ENCODE measurements at places on chromosomes 16 and 17. TPM values are rescaled to one million over a fixed set of nuclear protein-coding genes. Genes with fewer than 3 reads are reported as not detected.

Gene WNK4
- 0.10 TPM for total RNA-seq

Gene SPNS2
- total RNA-seq, result 0.38 TPM

Gene SMIM22
- total RNA-seq, result not detected

Gene KRT9
- not detected for total RNA-seq

Gene PLA2G10
- not detected for total RNA-seq

Gene PRAC1
- not detected for total RNA-seq

Gene DNAH17
- total RNA-seq, result 0.29 TPM

Gene SOX15
- total RNA-seq, result 0.64 TPM

Gene CES1
- not detected for total RNA-seq

DNA sequence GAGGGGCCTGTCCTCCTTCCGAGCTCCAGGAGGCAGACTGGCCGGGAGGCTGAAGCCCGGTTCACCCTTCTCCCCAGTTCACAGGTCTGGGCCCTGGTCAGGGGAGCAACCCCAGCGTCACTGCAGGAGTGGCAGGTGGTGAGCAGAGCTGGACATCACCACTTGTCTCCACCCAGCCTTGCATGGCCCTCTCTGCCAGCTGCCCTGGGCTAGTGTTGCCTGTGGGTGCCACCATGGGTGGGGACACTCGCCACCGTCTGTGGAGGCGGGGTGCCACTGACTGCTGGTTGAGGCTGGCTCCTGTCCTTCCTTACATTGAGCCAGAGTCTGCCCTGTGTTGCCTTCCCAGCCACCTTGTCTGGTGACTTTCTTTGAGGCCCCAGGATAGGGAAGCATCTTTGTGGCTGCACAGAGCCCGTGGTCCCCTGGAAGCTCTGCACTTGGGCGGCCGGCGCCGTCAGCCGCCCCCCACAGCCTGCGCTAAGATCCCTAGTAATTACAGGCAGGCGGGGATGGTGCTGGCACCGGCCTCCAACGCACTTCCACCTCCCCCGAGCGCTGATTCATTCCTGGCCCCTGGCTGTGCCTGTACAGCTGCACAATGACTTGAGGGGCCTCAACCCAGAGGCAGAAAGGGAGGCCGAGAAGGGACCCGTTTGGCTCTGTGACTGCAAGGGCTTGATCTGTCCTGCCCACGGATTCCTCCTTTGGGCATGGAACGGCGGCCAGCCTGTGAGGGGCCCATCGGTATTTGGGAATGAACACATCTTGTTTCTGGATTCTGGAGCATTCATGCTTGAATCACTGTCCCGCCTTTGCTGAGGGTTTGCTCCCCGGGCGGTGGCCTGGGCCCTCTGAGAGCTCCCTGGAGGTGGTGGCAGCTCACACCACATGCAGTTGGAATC, 5.2 kb downstream of the BAIAP2 start:
- no peak for DNase-seq

DNA sequence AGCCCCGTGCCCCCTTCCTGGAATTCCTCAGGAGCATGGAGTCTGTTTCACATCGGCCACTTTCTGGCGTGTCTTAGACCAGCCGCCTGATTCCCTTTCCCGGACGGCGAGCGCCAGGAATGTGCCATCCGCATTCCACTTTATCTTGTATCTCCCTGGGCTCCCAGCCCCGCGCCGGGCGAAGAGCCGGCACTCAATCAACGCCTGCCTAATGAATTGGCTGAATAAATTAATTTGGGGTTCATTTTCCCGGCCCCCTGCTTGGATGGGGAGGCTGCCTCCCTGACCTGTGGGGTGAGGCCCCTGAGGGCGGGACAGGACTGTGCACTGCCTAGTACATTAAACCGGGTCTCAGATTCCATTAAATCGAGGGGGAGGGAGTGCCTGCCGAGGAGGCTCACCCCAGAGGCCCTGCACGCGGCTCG, 282.3 kb upstream of the TNRC6C start:
- DNase-seq, result no peak

DNA sequence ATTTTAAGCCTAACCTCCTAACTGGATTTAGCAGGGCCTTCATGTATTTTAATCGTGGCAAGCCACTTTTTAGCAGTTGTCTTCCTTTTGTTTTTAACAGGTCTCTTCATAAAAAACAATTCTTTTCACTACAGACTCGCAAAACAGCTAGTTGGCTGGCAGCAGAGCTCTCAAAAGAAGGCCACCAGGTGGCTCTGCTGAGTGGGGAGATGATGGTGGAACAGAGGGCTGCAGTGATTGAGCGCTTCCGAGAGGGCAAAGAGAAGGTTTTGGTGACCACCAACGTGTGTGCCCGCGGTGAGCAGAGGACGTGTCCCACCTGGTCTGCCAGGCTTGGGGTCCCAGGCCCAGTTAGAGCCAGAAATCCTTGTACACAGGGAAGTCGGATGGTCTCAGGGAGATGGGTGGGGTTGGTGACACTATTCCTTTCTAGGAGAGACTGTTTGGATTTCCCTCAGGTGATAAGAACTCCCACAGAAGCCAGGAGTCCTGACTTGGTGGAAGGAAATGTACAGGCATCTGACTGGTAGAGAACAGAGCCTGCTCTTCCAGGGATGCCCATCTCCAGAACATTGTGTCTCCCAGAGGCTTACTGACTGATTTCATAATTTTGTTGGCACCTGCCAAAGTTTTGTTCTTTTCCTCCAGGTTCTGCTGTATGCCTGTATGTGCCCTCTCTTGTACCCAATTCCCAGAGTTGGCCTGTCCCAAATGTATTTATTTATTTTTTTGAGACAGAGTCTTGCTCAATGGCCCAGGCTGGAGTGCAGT, 14.9 kb upstream of the DDX19A start:
- no peak for DNase-seq

- DNase-seq, result no peak
These were observed 352.5 kb downstream of the KCNJ2 start for GRCh38 chr17:70521821-70522256.

DNA sequence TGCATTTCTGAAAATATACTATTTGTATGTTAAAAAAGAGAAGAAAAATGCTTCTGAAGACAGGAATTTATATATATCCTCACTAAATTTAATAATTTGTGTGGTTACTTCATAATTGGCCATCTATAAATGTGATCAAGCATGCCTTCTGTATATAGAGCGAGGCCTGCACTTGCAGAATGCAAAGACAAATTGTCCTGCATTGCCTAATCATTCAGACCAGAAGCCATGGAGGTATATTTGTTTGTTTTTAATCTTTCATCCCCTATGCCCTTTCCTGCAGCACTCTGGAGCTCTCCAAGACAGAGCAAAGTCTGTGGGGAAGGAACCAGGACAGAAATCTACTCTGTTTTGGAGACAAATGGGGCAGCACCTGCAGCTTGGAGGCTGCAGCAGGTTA, 23.8 kb upstream of the DDX52 start:
- DNase-seq, result no peak

DNA sequence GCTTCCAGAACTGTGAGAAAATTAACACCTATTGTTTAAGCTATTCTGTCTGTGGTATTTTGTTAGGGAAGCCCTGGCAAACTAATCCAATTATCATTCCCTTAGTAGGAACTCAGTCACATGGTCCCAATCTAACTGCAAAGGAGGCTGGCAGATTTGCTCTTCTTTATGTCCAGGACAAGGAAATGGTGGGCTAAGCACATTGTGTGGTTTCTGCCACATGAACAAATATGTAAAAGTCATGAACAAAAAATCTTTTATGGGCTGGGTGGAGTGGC, 278.6 kb upstream of the RPL38 start:
- no peak for DNase-seq

- no peak for DNase-seq
These were observed 239.4 kb upstream of the CPHXL start for GRCh38 chr16:75965504-75966374.

DNA sequence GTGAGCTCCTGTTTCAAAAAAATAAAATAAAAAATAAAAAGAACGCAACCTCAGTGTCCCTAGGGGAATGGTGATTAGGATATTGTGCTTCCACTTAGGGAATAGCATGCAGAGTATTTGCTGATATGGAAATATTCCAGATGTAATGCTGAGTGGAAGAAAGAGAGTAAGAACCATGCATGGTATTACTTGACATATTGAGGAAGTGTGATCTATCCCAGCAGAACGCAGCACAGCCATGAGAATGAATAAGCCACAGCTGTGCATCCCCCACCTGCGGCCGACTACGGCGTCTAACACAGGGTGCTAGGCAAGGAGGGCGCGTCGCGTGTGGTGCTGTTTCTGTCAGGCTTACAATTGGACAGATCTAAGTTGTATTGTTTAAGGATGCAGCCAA, 49.5 kb downstream of the FOXK2 start:
- no peak for DNase-seq

DNA sequence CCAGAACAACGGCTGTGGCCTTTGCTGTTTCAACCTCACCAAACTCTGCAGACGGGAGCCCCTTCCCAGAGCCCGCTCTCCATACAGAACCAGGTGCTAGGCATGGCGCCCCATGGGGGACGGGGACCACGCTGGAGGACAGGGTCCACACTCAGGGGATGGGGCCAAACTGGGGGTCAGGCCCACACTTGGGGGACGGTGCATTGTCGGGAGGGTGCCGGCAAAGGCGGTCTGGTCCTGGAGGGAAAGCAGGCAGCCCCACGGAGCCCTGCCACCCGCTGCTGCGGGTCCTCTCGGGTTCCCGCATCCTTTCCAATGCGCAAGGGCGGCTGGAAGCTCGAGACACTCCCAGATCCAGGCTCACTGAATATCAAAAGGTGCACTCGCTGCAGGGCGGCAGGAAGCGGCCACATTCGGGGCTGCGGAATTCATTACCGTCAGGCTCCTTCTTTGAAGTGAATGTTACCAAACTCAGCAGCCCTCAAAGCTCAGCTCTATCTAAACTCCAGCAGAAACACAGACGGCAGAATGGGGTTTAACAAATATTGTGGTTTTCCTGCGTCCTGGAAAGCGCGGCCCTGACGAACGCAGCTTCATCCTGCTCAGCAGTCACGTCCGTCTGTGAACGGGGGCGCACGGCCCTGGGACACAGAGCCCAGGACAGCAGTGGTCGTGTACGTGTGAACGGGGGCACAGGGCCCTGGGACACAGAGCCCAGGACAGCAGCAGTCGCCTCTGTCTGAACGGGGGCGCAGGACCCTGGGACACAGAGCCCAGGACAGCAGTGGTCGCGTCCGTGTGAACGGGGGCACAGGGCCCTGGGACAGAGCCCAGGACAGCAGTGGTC, 41.3 kb downstream of the LMF1 start:
- DNase-seq, result no peak

GRCh38 chr17:80319999-80320344, 59.3 kb downstream of the RNF213 start:
- DNase-seq, result no peak

GRCh38 chr17:43383372-43383771, 15.4 kb upstream of the ARL4D start:
- DNase-seq, result no peak

DNA sequence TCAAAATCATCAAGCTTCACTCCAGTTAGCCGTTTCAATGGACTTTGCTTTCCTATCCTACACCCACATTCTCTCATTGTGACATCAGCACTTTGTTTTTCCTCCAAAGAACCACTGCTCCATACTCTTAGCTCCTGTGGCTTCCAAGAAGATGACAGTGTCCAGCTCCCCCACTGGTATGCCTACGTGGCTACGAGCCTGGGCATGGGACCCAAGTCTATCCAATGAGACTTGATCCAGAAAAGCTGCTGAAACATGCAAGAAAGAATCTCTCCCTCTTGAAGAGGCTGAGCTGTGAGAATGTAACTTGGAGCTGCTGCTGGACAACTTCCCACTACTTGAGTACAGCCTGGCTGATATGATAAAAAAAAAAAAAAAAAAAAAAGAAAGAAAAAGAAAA, 9.4 kb downstream of the TOX3 start:
- no peak for DNase-seq

All from activated B cell treated with CpG ODN at 0.5 μM for 24 hours (primary cell).